ENCODE measurements at places on chromosomes 16 and 17.

DNA sequence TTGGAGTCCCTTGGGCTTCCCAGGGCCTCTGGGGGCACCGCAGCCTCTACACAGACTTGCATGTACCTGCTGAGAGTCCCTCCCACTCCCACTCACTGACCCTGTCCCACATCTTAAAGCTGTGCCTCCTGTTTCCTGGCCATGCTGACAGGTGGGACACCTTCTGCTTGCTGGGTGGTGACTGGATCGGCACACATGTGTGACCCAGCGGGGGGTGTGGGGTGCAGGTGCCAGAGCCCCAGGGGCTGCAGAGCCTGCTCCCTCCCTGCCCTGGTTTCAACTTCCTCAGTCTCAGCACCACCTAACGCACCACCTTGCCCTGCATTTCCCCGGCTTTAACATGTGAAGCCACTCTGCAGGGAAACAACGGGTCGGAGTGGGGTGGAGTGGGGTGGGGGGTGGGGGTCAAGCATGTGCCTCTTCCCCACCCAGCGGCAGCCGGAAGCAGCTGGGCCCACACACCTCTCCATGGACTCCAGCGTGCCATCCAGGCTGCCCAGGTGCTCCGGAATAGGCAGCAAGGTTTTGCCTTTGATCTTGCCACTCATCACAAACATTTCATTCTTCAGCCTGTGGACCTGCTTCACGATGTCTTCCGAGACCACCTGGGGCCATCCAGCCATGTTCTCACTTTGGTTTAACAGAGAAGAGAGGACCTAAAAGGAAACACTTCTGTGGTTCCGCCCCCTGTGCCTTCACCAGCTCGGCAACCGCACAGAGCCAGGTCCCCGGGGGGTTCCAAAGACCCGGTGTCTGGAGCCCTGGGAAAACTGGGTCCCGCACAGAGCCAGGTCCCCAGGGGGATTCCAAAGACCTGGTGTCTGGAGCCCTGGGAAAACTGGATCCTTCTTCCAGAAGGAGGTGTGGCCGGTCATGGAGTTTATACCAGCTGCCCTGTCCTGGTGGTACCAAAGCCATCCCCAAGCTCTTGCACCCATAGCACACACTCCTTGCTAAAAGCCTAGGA, 4.7 kb downstream of the DNAH17 start:
- H3K36me3 ChIP-seq = no peaks in the 10 kb centered on the region
- DNase-seq = no peak
- H3K27ac ChIP-seq = no peak overlapping the region
- H3K4me1 ChIP-seq = no peaks in the 10 kb centered on the region
- peaks cover 33% of the 10 kb centered on the region for H3K27me3 ChIP-seq

GRCh38 chr16:55912022-55912421, 36.8 kb upstream of the CES5A start:
- no peak overlapping the region for H3K4me3 ChIP-seq
- H3K4me1 ChIP-seq = no peaks in the 10 kb centered on the region
- DNase-seq = no peak
- H3K27ac ChIP-seq = no peak overlapping the region
- no peaks in the 10 kb centered on the region for H3K36me3 ChIP-seq
- H3K27me3 ChIP-seq = peaks cover 55% of the 10 kb centered on the region

- no peak overlapping the region for H3K27ac ChIP-seq
- no peak overlapping the region for H3K4me3 ChIP-seq
- no peak for DNase-seq
- H3K27me3 ChIP-seq = no peaks in the 10 kb centered on the region
- peaks cover 8% of the 10 kb centered on the region for H3K4me1 ChIP-seq
Observed at GRCh38 chr17:50981279-50981678, 115.1 kb upstream of the TOB1 start.

DNA sequence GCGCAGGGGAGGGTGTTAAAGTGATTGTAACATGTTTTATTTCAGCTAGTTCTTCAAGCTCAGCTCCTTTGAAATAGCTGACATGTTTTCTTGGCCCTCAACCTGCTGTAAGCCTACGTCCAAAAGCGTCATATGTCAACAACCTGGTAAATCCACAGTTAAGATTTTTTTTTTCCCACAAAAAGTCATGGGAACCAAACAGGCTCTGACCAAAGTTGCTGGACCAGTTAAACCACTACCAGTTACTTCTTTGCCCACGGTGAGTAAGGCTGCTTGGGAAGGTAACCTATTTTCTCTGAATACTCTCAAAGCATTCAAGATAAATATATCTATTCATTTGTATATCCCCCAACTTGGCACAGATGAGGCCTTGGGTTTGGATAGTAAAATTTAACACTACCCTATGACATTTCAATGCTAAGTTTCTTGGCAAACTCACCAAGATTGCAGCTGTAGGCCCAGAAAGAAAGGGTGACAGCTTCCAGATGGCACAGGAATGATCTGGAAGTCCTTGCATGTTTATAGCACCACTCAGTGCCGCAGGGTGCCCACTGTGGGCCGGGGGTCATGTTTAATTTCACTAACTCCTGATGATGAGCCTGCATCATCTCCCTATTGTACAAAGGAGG, 166.2 kb downstream of the XYLT1 start:
- peak overlapping the region; percentile 69 for H3K27ac ChIP-seq
- DNase-seq = no peak
- H3K4me1 ChIP-seq = peaks cover 19% of the 10 kb centered on the region

DNA sequence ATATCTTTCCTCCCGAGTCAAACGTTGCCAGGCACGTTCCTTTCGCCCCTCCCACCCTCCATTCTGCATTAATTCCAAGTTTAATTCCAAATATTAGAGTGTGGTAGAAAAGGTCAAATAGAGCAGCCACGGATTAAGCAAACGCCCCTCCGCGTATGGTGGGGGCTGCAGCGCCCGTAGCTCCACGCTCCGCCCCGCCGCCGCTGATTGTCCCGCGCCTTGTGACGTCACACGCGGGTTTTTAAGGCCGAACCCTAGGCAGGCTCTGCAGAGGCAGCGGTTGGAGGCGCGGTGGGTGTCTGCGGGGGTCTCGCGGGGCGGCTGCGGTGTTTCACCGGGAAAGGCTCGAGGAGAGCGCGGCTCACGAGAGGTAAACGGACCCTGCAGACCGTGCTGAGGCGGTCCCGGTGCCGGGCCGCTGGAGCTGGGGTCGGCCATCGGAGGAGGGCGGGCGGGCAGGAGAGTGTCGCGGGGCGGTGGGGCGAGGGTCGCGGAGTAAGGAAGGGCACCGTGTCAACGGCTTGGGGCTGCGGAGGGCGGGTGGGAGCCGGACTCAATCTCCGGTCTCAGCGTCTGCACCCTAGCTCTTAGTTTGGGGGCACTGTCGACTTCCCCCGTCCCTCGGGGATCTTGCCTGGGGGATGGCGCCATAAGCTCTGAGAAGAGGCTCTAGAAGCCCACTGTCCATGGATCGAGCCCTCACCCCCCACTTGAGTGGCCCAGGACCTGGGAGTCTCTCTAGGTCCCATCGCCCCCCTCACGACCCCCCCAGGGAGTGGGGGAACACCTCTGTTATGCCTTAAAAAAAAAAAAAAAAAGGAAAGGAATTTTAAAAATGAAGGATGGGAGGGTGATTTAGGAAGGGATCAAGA, at the start of gene ARL4D:
TSS of gene ARL4D (plus strand) at position 270 of the 872 bp plus-strand sequence. CDS start 740 bp downstream, outside the sequence.
- peak within 1 kb of the TSS; percentile 96 for H3K4me3 ChIP-seq
- no peaks in the 10 kb centered on the region for H3K27me3 ChIP-seq
- H3K36me3 ChIP-seq = peaks cover 10% of the 10 kb centered on the region
- peak; percentile 77 for DNase-seq
- peak within 1 kb of the TSS; percentile 96 for H3K27ac ChIP-seq

GRCh38 chr17:7573324-7574080, 5.9 kb upstream of the CD68 start:
- peak overlapping the region; percentile 100 for H3K27ac ChIP-seq
- peak; percentile 84 for DNase-seq
- H3K36me3 ChIP-seq = peaks cover 75% of the 10 kb centered on the region

- no peaks in the 10 kb centered on the region for H3K27me3 ChIP-seq
- H3K27ac ChIP-seq = no peak overlapping the region
- DNase-seq = no peak
- H3K36me3 ChIP-seq = no peaks in the 10 kb centered on the region
Observed at GRCh38 chr16:72068930-72069329, 5.9 kb downstream of the HPR start.

DNA sequence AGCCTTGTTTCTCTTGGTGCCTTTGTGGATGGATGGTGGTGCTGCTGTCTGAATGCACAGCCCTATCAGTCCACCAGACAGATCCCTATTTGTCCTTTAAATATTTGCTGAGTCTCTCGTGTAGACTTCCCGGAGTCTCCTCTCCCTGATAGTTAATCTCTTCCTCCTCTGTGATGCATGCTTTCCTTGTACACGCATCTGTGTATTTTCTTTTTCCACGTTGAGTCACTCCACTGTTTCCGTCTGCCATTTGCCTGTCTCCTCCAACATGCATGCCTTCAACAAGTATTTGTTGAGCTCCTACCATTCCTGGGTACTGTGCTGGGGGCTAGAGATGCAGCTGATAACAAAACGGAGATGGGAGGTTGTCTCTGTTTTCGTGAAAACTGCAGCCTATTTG, 282.6 kb downstream of the HAPSTR1 start:
- DNase-seq = no peak
- no peaks in the 10 kb centered on the region for H3K36me3 ChIP-seq
- H3K4me3 ChIP-seq = no peak overlapping the region
- H3K27me3 ChIP-seq = no peaks in the 10 kb centered on the region
- no peaks in the 10 kb centered on the region for H3K4me1 ChIP-seq

DNA sequence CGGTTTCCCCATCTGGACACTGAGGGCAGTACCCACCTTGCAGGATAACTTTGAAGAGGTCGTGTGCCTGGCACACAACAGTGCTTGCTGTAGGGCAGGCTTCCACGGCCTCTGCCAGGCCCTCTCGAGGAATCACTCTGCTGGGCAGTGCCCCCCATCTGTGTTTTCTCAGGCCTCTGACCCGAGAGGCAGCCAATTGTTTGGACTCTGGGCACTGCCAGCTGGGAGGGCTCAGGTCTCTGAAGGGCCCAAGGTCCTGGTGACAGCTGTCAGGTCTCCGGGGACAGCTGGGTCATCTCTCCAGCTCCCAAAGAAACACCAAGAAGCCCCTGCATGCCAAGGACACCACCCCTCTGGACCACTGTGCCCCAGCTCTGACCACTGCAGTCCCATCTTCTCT, 1.0 kb upstream of the RAB26 start:
- peak overlapping the region; percentile 52 for H3K4me3 ChIP-seq
- no peak overlapping the region for H3K27ac ChIP-seq
- no peaks in the 10 kb centered on the region for H3K27me3 ChIP-seq
- no peak for DNase-seq
- peaks cover 13% of the 10 kb centered on the region for H3K4me1 ChIP-seq
- peaks cover 3% of the 10 kb centered on the region for H3K36me3 ChIP-seq

DNA sequence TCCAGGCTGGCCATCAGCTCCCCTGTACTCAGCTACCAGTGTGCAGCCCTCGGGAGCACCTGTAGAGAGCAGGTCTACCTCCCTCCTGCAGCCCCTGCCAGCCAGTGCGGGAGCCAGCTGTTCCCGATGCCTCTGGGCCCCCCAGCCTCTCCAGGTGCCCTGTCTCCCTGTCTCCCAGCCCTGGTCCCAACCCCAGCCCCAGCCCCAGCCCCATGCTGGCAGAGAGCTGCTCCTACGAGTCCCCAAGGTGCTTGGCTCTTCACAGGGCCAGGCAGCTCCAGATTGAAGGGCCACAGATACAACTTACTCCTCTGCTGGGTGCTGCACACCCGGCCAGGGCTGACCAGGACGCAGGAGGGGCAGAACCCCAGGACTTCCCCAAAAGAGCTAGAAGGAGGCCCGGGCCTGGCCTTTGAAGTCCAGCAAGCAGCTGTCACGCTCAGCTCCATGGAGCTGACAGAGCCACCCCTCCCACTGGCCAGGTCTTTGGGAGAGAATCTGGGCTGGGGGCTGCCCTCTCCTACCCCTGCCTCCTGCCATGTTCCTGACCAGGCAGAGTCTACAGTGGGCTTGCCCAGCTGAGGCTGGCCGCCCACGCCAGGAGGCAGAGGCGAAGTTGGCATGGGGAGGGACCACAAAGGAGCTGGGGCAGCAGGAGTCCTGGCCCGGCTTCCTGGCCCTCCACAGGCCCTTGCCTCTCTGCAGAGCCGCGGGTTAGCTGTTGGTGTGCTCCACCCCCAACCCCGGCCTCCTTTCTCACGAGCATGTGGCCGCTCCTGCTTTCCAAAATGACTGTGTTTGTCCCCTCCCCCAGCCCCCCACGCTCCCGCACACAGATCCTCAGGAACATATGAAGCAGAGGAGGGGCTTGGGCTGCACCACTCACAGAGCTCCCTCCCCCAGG, 9.5 kb upstream of the ADAM11 start:
- H3K4me1 ChIP-seq = no peaks in the 10 kb centered on the region
- no peaks in the 10 kb centered on the region for H3K27me3 ChIP-seq
- H3K36me3 ChIP-seq = peaks cover 6% of the 10 kb centered on the region
- H3K27ac ChIP-seq = no peak overlapping the region
- no peak overlapping the region for H3K4me3 ChIP-seq

DNA sequence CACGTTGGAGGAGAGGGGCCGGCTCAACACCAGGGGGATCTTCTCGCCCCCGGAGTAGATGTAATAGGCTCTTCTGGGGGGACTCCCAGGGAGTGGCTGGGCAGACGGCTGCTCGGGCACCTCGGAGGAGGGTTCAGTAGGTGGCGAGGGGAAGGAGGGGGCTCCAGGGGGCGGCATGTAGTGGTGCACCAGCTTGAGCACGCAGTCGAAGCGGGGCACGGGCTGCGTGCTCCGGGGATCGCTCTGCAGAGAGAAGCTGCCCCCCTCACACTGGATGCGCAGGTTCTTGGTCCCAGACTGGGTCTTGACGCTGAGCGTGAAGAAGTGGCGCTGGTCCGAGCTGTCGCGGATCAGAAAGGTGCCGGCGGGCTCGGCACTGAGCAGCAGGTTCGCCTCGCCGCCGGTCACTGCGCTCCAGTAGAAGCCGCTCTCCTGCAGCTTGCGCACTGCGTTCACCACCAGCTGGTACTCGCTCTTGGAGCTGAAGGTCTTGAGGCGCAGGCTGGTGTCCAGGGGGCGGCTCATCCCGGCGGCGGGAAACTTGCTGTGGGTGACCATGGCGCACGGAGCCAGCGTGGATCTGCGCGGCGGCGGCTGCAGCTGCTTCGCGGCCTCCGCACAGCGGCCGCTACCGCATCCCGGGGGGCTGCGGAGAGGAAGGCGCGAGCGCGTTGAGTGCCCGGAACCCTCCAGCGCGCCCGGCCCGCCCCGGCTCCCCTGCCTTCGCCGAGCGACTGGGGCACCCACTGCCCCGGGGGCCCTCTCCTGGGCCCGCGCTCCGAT, 1.1 kb downstream of the SOCS3 start:
- DNase-seq = no peak
- H3K36me3 ChIP-seq = peaks cover 48% of the 10 kb centered on the region
- no peaks in the 10 kb centered on the region for H3K27me3 ChIP-seq
- H3K4me3 ChIP-seq = peak overlapping the region; percentile 83
- H3K27ac ChIP-seq = peak overlapping the region; percentile 96

GRCh38 chr17:13490906-13491482, 110.7 kb downstream of the HS3ST3A1 start:
- peaks cover 19% of the 10 kb centered on the region for H3K27me3 ChIP-seq
- peaks cover 4% of the 10 kb centered on the region for H3K4me1 ChIP-seq
- no peaks in the 10 kb centered on the region for H3K36me3 ChIP-seq
- H3K27ac ChIP-seq = no peak overlapping the region
- no peak for DNase-seq
- no peak overlapping the region for H3K4me3 ChIP-seq

Measured in effector memory CD8-positive, alpha-beta T cell (primary cell).